CD4-positive, alpha-beta T cell treated with Interferon gamma for 1 hour (primary cell): ENCODE measurements at places on chromosomes 7 and 10.

GRCh38 chr10:98331885-98332284 lies 63.9 kb upstream of the LOXL4 start:
- peak; percentile 20 for DNase-seq

DNA sequence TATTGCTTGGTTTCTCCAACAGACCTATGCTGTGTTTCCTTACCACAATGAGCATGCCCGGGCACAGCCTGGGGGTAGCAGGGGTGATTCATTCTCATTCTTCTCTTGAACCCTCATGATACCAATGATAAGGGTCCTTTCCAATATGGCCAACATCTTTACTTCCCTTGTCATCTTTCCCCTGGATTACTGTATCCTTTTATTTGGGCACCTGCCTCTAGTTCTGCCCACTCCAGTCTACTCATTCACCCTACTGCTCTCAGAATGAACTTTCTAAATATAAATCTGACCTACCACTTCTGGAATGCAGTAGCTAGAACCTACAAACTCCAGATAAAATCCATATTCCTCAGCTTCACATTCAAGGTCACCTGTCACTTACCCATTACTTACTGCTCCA lies 26.4 kb upstream of the ITPRID1 start:
- DNase-seq, result no peak

DNA sequence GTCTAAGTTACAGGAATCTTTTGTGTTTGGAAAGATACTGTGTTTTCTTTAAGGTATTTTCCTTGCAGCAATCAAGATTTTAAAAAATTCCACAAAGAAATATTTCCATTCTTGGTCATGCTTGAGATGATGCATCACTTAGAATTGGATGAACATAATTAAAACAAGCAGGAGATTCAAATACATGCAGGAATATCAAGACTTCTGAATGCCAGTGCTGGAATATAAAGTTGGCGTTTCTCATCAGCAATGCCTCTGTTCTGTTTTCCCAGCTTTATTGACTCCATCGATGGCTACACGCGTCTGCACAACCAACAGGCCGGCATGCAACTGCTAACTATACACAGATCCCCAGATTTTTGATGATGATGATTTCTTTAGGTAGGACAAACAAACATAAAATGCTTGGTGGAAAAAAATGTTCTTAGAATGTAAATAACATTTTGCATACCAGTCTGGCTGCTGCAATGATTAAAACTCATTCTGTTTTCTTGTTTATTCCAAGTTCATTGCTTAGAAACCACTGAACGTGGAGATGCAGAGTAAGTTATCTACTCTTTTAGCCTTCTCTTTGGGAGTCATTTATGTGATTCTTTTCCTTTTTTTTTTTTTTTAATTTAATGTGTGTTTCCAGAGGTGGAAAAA lies 91.3 kb upstream of the FAM171A1 start:
- DNase-seq, result no peak

DNA sequence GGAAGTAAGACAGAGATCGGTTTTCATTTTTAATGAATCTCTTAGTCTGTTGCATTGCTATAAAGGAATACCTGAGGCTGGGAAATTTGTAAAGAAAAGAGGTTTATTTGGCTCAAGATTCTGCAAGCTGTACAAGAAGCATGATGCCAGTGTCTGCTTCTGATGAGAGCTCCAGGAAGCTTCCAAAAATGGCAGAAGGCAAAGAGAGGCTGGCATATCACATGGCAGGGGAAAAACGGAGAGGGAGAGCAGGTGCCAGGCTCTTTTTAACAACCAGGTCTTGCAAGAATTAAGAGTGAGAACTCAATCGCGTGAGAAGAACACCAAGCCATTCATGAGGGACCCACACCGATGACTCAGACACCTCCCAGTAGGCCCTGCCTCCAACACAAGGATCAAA lies 125.0 kb upstream of the THSD7A start:
- DNase-seq, result no peak

- no peak for DNase-seq
Measured at GRCh38 chr10:123621916-123622315, 44.2 kb upstream of the GPR26 start.

GRCh38 chr7:49714182-49714581 lies 59.3 kb upstream of the VWC2 start:
- DNase-seq, result no peak

- peak; percentile 52 for DNase-seq
Measured at GRCh38 chr7:957418-958220, 3.1 kb upstream of the ADAP1 start.

GRCh38 chr10:127755753-127756152 lies 18.8 kb downstream of the FOXI2 start:
- no peak for DNase-seq

GRCh38 chr10:86315549-86315942 lies 51.0 kb downstream of the GRID1 start:
- no peak for DNase-seq

GRCh38 chr7:99146979-99147378 lies 3.1 kb upstream of the SMURF1 start:
- no peak for DNase-seq

GRCh38 chr10:118983263-118983662 lies 46.3 kb upstream of the NANOS1 start:
- DNase-seq, result no peak

- DNase-seq, result no peak
Measured at GRCh38 chr7:34787586-34787985, 129.6 kb downstream of the NPSR1 start.

DNA sequence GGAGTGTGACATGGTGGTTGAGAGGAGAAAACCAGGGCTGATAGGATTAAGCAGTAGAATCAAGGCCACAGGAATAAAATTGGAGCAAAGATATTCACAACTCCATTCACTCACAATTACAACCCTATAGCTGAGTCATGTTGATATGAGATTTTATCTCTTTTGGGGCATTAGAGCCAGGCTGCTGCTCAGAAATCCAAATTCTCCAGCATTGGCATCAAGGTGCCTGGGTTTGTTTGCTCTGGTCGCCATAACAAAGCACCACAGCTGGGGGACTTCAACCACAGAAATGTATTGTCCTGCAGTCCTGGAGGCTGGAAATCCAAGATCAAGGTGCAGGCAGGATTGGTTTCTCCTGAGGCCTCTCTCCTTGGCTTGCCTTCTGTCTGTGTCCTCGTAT lies 52.5 kb upstream of the GRB10 start:
- DNase-seq, result no peak

DNA sequence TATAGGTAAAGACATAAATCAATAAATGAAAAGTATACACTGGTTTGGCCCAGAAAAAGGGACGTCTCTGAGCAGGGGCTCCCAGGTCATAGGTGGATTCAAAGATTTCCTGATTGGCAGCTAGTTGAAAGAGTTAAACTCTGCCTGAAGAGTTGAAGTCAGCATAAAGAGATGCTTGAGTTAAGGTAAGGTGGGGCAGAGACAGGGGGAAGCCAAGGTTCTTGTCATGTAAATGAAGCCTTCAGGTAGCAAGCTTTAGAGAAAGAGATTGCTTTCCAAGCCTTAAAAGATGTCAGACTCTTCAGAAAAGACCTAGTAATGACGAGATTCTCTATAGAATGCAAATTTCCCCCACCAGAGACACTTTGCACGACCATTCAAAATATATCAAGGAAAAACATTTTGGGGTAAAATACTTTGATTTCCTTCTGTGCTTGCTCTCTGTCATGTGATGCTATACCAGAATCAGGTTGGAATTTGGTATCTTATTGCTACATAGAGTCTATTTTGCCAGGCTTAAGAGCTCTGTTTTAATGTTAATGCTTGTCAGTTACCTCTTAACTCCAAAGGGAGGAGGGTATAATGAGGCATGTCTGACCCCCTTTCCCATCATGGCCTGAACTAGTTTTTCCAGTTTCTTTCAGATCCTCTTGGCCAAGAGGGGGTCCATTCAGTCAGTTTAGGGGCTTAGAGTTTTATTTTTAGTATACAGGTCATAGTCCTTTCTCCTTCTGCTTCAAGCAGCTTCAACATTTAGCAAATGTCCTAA lies 429.6 kb downstream of the ADRA2A start:
- no peak for DNase-seq

GRCh38 chr10:130721971-130722370 lies 585.8 kb downstream of the GLRX3 start:
- DNase-seq, result no peak

- DNase-seq, result no peak
Measured at GRCh38 chr10:61197057-61197456, 253.1 kb upstream of the RHOBTB1 start.

GRCh38 chr7:118496138-118496644 lies 271.7 kb downstream of the ANKRD7 start:
- no peak for DNase-seq

- DNase-seq, result no peak
Measured at GRCh38 chr10:78920011-78920410, 148.8 kb upstream of the ZMIZ1 start.

DNA sequence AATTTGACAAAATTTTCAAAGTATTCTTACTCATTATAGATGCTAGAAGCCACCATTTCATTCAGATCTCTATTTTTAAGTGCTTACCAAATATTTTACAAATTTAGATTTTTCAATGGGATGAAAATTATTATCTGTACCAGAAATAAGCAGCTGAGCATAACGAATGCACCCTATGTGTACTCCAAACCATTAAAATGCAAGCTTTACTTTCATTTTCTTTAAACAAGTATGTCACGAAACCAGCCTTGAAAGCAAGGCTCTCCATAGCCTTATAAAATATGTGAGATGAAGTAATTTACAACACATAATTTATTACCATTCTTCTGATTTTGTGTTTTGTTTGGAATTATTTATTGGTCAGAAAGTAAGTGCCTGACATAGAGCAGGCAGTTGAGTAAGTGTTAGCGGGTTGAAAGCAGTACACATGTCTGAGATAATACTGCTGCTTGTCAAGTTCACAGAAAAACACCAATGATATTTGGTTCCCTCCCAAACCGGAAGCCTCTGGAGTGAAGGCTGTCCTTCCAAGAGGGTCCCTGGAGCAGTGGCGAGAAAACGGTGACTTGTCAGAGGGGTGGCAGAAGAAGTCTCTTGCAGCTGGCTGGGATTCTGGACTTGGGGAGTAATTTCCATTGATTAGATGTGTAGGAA lies 322.7 kb upstream of the PFKP start:
- DNase-seq, result no peak

DNA sequence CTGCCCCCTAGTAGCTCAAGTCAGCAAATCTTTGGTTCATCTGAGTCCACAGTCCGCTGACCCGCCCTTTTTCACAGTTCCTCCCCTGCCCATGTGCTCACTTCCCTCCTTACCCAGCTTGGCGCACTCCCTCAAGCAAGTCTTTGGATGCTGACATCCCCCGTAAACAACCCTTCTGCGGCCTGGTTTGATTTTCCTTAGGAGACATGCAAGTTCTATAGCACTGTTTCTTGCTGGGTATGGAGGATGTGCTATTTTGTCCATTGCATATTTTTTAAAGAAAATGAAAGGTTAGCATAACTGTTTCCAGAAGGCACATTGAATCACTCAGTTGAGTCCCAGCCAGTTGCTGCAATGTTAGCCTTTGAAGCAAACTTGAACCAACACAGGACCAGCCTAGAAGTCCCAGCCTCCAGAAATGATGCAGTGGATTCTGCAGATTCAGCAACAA lies 38.2 kb downstream of the HTRA1 start:
- no peak for DNase-seq

GRCh38 chr10:99872367-99873162 lies 90.1 kb downstream of the ABCC2 start:
- DNase-seq, result no peak

- no peak for DNase-seq
Measured at GRCh38 chr10:124601016-124601415, 139.4 kb downstream of the LHPP start.

DNA sequence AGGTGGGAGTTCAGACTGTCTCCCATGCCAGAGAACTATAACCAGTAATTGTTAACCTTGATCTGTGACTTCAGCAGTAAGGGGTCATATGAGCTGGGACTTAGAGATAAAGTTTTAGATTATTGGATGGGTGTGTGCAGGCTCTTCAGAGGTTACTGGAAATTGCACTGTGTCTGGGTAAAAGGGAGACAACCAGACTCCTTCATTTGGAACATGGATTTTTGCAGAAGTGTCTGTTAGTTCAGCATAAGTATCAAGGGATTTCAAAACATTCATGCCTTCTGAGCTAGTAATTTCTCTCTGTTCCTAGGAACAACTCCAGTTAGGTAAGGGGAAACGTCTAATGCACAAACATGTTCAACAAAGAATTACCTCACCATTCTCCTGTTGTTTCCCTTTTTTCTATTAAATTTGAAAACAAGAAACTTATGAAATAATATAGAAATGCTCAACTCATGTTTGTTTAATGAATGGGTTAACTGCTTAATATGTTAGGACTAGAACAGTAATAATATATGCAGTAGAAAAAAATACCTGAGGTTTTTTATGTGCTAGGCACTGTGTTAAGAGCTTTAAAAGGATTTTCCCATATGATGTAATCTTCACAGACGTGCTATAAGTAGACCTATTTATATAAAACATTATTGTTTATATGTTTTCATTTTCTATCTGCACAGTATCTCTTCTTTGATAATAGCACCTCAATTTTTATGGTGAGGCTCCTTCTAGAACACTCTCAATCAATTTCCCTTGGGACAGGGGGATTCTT lies 233.0 kb downstream of the CACNA2D1 start:
- no peak for DNase-seq

DNA sequence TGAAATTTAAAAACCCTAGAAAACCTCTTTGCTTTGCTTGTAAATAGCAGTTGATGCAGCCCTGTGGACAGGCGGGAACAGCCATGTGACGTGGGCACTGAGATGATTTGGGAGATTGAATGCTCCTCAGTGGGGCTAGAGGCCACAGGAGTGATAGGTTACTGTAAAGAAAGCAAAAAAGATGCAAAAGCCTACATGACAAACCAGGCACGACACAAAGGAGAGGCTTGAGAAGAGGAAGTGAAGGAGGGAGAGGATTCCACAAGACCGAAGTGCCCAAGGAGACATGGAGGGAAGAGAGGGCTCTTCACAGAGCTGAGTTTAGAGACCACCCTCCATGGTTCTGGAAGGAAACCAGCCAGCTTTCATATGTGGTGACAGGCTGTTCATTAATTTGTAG lies 25.7 kb downstream of the IKZF1 start:
- DNase-seq, result no peak

DNA sequence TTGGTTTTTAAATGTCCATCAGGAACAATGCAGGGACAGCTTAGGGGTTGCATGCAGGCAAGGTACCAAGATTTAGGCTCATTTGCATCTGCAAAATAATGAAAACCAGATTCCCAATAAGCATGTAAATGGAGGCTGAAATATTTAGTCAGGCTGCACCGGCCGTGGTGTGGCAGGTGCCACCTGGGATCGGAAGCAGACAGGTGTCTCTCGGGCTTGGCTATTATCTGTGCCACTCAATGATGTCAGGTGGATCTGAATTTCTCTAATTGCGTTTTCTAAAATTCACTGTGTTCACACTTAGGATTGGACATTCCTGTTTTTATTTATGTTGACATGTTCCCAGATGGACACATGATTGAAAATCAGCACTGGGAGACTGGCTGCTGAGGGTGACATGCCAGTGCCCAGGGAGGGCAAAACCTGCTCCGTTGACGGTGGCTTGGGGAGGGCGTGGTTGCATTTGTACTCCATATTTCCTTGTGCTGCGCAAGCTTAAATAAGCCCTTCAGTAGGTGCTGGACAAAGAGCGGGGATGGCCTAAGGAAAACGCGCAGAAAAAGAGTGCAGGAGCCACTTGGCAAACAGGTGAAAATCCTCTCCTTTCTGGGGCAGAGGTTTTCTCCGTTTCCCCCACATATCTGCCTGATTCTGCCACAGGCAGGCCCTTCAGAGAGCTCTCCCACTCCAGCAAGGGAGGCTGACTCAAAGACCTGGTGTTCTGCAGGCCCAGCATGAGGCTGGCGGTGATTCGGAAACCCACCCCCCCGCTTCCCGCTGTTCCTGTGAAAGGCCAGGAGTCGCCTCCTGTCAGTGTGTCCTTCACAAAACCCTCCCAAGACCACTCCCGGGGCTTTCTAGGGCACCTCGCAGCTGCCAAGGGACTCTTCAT lies 142.5 kb downstream of the WDR37 start:
- DNase-seq, result no peak

GRCh38 chr7:18201350-18201749 lies 173.7 kb upstream of the PRPS1L1 start:
- DNase-seq, result no peak
